ENCODE measurements at places on chromosomes 3 and 15. TPM values are rescaled to one million over a fixed set of nuclear protein-coding genes. Genes with fewer than 3 reads are reported as not detected.

Gene PLA1A
- total RNA-seq = 13.5 TPM

Gene CHRD
- total RNA-seq = 88.3 TPM

Gene DPPA2
- total RNA-seq = not detected

Gene C3orf18
- 3.0 TPM for total RNA-seq

Gene CIDEC
- total RNA-seq = 0.83 TPM

Gene CAMK2N2
- total RNA-seq = 0.43 TPM

Gene RPL15
- total RNA-seq = 532 TPM

Gene TEX55
- not detected for total RNA-seq

Gene KCNH8
- total RNA-seq = not detected

- DNase-seq = no peak
Observed at GRCh38 chr3:152157337-152157736, 111.4 kb upstream of the MBNL1 start.

DNA sequence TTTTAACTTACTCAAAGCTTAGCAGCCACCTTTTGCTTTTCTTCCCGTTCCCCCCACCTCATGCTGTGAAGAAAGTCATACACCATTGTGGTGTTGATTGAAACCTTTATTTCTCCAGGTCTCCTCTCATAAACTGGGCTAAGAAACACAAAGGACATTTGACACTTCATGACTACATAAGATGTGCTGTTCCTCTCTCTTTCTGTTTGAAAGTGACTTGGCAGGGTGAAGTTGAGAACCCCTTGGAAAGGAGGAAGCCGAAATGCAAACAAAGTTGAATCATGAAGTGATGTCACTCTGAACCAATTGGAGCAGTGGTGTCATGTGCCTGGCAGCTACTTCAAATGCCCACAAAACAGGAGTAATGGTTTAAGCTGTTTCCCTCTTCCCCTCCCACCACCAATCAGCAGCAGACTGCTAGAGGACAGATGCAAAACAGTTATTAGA, 174.7 kb downstream of the IGF1R start:
- no peak for DNase-seq

DNA sequence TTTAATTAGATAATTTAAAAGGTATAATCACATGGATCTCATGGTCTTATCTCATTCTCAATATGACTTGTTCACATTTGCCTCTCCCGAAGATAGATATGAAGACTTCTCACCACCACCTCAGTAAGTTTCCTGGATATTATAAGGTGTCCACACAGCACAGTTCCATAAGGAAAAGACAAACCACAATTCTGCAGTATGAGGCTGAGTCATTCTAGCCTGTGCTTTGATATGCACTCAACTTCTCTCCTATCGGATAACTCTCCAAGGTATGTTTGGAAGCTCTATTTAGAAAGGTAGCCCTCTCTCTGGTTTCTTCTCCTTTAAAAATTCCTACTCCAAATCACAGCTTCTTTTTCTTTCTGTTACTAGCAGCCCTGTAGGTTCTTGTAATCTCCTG, 612.8 kb downstream of the ZPLD1 start:
- DNase-seq = no peak

DNA sequence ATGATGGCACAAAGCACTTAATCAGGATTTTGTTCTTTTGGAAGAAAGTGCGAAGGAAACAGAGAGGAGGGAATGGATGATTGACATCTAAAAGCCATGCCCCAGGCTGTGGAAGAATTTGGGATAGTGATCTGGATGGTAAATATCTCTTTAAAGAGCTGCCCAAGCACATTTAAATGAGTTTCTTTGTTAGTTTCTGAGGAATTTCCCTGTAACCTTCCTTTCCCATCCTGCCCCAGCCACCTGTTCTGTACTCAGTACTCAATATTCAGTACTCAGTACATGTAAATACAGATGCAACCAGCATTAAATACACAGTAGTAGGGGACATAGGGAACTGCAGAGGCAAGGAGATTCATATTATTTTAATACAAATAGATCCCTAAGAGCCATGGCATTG, 7.8 kb upstream of the CORO2B start:
- no peak for DNase-seq

GRCh38 chr15:69663982-69664381, 211.4 kb downstream of the RPLP1 start:
- DNase-seq = no peak

GRCh38 chr3:197068077-197068476, 38.5 kb upstream of the MELTF start:
- DNase-seq = no peak

DNA sequence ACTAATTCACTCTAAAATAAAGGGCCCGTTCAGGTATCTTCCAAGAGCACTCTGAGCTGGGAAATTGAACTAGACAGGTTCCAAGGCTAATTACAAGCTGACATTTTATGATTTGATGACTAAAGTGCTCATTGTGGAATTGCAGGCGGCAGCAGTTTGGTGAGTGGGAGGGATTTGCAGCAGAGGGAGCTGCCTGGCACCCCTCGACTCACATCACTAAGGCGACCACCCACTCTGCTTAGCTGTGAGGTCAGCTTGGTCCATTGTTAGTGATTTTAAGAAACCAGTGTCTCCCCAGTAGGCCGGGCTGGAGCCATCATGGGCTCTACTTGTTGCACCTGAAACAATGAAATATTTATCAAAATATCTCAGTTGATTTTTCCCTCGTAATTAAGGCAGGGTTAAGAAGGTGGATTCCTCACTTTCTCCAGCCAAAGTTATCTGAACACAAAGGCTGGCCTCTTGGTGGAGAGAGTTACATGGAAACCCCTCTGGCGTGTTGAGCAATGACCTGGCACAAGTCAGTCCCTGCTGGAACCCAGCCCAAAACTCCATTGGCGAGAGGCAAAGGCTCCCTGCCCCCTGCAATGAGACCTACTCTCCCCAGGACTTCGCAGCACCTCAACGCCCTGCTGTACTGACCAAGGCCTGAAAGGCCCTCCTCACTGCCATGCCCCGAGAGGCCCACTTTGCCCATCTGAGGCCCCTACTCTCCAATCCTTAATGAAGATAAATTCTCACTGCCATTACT, 65.0 kb upstream of the ATP2B2 start:
- peak; percentile 86 for DNase-seq

GRCh38 chr3:134054881-134055280, 25.2 kb upstream of the SLCO2A1 start:
- DNase-seq = no peak

DNA sequence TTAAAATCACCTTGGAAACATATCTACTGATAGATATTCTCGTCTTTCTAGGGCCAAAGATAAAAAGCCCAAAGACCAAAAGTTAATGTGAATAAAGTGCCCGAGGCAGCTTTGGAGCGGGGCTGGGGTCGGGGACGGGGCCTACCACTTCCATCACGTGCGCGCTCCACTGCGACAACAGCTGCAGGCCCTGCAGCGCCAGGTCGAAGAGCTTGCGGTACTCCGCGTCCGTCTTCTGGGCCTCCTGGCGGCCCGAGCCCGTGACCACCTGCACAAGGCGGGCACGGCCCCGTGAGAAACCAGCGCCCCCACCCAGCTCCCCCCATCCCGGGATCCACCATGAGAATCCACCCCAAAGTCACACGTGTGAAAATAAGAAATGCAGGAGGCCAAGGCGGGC, 52.4 kb downstream of the CYFIP1 start:
- DNase-seq = no peak

DNA sequence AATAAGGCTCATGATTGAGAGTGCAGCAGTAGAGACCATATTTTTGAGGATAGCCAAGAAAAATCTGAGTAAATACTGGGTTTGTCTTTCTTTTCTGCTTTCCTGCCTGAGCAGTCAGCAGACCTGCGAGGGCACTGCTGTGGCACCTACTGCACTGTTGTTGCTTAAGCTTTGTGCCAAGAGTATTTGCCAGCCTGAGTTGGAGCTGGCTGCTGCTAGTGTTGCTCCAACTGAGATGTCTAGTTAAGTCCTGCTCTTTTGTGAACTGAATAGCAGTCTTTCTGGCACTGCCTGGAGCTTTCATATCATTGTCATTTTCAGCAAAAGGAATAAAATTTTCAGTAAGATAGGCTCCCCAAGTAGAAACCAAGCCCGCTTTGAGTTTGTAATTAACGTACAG, 214.5 kb upstream of the P2RY1 start:
- no peak for DNase-seq

GRCh38 chr3:182855076-182855475, 61.8 kb downstream of the ATP11B start:
- no peak for DNase-seq

GRCh38 chr15:77031376-77032050, 36.6 kb downstream of the PSTPIP1 start:
- DNase-seq = no peak

DNA sequence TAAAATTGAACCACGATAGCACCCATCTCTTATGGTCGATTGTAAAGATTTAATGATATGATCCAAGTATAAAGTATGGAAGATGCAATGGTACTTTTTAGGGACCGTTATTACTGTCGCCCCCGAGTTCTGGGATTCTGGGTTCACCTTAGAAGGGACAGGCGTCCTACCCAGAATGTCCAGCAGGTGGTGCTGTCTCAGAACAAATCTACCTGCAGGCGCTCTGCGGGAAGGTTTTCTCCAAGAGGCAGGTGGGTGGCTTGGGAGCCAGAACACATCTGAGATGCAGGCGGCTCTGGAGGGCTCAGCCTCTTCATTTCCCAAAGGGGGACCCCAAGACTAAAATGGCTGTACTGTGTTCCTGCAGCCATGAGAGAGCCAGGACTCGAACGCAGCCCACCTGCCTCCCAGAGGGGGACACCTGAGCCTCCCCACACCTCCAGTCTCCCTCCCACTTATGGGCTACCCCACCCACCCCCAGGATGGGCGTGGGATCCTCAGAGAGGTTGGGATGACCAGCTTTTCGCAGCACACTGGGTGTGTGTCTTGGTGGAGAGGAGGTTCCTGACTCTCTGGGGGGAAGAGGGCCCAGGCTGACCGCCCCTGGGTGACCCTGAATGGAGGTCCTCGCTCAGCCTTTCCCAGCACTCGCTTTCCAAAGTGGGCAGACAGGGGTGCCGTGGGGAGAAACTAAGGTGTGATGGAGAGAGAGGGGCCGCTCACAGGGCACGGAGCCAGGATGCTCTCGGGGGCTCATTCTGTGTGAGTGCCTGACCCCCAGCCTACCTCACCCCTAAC, 28.1 kb upstream of the CORO2B start:
- peak; percentile 70 for DNase-seq
